ENCODE measurements at places on chromosomes 5 and 9. TPM values are rescaled to one million over a fixed set of nuclear protein-coding genes. Genes with fewer than 3 reads are reported as not detected.

DNA sequence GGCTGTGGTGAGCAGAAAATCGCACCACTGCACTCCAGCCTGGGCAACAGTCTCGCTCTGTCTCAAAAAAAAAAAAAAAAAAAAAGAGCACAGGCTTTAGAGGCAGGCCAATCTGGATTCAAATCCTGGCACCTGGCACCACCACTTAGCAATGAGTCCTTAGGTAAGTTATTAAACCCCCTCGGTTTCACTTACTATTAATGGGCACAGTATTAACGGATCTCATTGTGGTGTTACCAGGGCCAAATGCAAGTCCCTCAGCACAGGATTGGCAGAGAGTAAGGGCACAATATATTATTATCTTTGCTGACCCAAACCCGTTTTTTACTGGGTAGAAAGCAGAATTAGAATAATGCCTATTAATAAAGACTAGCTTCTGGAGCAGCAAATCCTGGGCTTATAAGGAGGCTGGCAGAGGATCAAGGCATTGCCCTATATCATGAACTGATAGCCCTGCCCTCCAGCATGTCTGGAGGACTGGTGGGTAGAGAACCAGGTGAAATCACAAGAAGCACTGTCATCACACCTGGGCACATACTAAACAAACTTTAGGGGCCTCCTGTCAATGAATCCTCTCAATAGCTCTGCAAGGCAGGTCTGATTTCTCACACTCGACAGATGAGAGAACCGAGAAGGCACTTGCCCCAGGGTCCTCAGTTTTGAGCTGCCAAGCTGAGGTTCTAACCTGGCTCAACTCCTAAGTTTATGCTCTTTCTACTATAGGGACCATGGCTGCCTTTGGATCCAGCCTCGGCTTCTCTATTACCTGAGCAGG lies 17.7 kb downstream of the PCDHGC5 start:
- no peak for DNase-seq

GRCh38 chr9:91033797-91034196 lies 232.2 kb downstream of the SYK start:
- DNase-seq = no peak

DNA sequence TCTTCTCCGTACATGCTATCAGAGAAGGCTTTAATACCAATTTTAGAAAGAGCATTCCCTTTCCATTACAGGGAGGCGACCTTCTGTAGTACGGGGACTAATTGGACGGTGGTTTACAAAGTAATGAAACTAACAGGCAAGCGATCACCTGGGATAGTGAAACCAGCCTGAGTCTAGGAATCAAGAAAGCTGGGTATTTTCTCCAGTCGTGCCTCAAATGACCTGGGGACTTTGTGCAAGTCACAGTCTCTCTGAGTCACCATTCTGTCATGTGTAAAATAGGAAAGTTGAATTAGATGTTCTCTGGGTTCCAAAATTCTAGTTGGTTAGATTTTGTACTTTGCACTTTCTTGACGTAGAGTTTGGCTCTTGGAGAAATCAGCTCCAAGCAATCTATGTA lies 22.7 kb upstream of the SSBP2 start:
- no peak for DNase-seq

The EQTN gene
- polyA plus RNA-seq = 0.66 TPM

The ALDH1B1 gene
- polyA plus RNA-seq = 19.2 TPM

The SH3TC2 gene
- polyA plus RNA-seq = 1.9 TPM

The PLAC8L1 gene
- polyA plus RNA-seq = 0.52 TPM

The PCDHA10 gene
- 0.14 TPM for polyA plus RNA-seq

The ROPN1L gene
- polyA plus RNA-seq = 5.7 TPM

- peak; percentile 62 for DNase-seq
These were observed 56.7 kb downstream of the AOPEP start for GRCh38 chr9:94783102-94783682.

DNA sequence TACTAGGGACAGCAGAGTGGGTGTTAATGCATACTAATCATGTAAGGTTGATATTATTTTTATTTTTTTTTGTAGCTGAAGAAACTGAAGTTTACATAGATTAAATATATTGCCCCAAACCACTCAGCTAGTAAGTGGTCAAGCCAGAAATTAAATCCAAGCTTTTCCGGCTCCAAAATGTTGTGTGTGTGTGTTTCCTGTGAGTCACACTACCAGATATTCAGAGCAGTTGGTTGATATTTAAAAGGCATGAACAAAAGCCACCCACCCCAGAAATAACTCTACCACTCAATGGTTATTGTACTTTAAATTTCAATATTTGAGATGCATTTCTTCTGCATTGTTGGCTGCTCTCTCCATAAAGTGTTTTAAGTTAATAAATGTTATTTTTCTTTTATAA lies 29.5 kb downstream of the KCNN2 start:
- DNase-seq = no peak

DNA sequence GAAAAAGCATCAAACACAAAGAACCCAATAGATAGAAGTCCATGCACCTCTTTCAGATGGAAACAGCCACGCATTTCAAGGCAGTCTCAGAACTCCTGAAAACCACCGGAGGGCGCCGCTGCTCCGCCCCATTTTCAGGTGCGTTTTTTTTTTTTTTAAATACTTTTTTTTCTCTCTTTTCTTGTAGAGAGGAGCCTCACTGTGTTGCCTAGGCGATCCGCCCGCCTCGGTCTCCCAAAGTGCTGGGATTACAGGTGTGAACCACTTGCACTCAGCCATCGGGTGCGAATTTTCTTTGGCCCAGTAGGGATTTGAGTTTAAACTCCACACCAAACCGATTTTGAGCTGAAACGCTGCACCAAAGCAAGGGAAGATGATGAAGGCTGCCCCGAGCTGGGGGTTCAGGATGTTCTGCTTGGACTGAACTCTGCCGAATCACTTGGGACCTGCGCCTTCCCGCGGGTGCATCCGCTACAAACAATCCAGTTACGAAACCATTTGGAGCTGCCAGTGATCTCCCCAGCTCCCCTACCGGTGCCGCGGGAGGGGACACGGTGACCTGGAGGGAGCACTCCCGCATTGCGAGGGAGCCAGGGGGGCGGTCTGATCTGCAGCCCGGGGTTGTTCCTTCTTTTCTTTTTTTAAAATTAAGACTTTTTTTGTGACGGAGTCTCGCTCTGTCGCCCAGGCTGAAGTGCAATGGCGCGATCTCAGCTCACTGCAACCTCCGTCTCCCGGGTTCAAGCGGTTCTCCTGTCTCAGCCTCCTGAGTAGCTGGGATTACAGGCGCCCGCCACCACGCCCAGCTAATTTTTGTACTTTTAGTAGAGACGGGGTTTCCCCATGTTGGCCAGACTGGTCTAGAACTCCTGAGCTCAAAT lies 1.4 kb downstream of the PTGR1 start:
- DNase-seq = peak; percentile 81

The IL11RA gene
- polyA plus RNA-seq = 110 TPM

The TMEM232 gene
- 5.3 TPM for polyA plus RNA-seq

- no peak for DNase-seq
These were observed 192.6 kb downstream of the ESM1 start for GRCh38 chr5:54792611-54793404.

GRCh38 chr9:121650217-121651007 lies 1.0 kb upstream of the DAB2IP start:
- DNase-seq = peak; percentile 59

DNA sequence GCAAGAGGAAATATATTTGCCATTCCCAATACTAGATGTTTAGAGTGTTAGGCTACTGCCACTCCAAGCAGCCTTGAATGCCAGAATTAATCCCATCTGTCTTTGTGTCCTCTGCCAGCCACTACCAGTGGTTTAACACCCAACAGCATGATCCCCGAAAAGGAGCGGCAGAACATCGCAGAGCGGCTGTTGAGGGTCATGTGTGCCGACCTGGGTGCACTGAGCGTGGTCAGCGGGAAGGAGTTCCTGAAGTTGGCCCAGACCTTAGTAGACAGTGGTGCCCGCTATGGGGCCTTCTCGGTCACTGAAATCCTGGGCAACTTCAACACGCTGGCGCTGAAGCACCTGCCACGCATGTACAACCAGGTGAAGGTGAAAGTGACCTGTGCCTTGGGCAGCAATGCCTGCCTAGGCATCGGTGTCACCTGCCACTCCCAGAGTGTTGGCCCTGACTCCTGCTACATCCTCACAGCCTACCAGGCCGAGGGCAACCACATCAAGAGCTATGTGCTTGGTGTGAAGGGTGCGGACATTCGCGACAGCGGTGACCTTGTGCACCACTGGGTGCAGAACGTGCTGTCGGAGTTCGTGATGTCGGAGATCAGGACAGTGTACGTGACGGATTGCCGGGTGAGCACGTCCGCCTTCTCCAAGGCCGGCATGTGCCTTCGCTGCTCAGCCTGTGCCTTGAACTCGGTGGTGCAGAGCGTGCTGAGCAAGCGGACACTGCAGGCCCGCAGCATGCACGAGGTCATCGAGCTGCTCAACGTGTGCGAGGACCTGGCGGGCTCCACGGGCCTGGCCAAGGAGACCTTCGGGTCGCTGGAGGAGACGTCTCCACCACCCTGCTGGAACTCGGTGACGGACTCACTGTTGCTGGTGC lies 29.3 kb downstream of the AMBP start:
- no peak for DNase-seq

DNA sequence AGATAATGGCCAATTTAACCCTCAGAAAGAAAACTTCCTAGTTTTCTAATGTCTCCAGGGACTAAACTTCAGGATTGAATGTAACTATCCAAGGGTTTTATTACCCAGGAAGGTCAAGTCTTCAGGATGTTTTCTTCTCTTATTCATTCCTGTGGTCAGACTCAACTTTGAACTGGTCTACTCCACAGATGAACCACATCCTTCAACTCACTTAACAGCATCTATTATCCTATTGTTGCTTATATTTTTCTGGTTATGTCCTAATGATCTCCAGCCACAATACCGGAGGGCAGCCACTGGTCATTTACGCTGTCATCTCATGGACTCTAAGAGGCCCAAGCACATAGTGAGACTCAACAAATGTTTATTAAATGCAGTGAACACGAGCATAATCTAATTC lies 47.2 kb upstream of the LIFR start:
- DNase-seq = no peak

DNA sequence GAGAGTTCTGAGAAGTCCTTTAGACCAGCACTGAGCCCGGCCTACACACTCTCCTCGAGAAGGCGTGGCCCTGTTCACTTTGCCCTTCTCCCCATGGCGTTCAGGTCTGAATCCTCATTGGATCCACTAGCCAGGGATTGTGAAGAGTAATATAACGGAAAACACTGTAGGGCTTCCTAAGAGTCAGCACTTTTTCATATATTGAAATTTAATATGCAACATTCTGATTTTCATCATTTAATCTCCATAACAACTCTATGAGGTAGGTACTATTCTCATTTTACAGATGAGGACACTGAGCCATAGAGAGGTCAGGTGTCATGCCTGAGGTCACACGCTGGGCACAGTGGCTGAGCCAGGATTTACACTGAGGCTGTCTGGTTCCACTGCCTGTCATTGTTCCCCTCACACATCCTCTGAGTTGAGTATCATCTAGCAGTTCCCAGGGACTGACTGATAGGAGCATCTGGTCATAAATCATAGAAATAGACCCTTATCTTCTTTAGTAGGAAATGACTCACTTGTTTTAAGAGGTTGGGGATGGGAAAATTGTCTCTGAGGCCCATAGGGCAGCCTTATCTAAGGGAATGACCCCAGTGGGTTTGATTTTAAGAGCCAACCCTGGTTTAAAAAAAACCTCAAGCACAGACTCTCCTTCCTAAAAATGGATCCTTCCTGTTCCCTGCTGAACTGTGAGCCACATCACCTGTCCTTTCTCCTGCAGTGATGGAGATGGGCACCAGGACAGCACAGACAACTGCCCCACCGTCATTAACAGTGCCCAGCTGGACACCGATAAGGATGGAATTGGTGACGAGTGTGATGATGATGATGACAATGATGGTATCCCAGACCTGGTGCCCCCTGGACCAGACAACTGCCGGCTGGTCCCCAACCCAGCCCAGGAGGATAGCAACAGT lies 41.2 kb downstream of the THBS4 start:
- DNase-seq = no peak

DNA sequence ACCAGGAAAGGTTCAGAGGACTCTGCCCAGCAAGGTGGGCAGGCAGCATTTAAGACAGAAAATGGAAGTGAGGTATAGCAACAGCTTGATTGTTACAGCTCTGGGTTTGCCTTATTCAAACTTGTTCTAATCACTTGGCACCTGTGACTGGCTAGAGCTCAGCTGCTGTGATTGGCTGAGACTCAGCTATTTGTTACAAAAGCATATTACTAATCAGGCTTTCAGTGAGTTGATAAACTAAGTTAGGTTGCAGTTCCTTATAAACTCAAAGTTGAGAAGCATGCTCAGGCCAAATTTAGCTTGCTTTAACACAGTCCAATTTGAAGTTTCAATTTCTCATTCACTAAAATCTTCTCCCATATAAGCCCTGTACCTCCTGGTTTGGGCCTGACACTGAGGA lies 56.3 kb downstream of the GDA start:
- no peak for DNase-seq

GRCh38 chr5:58794875-58795274 lies 212.0 kb downstream of the RAB3C start:
- DNase-seq = no peak

GRCh38 chr5:115758356-115758755 lies 58.1 kb downstream of the CDO1 start:
- no peak for DNase-seq

The SPATA31C1 gene
- 0.11 TPM for polyA plus RNA-seq

DNA sequence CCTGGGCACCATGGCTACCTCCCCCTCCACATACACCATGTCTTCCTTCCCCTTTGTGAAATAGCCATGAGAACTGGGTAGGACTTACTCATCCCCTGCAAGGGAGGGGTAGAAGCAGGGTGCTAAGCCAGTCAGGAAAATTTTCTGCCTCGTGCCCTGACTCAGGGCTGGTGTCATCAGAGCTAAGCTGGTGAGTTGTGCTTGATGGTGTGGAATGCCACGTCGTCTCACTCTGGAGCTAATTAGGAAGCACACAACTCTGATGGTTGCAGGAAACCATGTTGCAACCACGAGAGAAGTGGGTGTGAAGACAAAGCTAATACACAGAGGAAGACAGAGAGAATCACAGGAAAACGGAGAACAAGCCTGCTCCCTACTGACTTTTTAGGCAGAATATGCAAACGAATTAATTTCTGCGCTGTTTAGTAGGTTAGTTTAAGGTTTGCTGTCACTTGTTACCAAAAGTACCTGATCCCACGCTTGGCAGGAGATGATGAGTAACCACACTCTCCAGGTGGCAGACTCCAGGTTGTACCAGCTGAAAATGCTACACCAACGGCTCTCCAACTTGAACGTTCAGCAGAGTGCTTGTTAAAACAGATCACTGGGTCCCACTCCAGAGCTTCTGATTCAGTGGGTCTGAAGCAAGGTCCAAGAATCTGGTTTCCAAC lies 54.5 kb downstream of the STK10 start:
- DNase-seq = peak; percentile 81
